ENCODE measurements at places on chromosomes 3 and 15. TPM values are rescaled to one million over a fixed set of nuclear protein-coding genes. Genes with fewer than 3 reads are reported as not detected.

The NAALADL2 gene
- not detected for total RNA-seq

The RASGRF1 gene
- 0.39 TPM for total RNA-seq

The CHAC1 gene
- 8.2 TPM for total RNA-seq

The SELENOS gene
- 161 TPM for total RNA-seq

Data from A549 treated with Mapracorat at 1 μM for 4 hours (cell line).